ENCODE measurements at places on chromosomes 11 and 22.

- DNase-seq: peak; percentile 3
These were observed 60.8 kb upstream of the CCDC179 start for GRCh38 chr11:22920939-22921565.

GRCh38 chr22:50318356-50318697 lies 8.5 kb downstream of the DENND6B start:
- no peak for DNase-seq

GRCh38 chr11:135073381-135073780 lies 661.3 kb upstream of the B3GAT1 start:
- DNase-seq: no peak

- no peak for DNase-seq
These were observed 33.7 kb downstream of the NF2 start for GRCh38 chr22:29637181-29637580.

DNA sequence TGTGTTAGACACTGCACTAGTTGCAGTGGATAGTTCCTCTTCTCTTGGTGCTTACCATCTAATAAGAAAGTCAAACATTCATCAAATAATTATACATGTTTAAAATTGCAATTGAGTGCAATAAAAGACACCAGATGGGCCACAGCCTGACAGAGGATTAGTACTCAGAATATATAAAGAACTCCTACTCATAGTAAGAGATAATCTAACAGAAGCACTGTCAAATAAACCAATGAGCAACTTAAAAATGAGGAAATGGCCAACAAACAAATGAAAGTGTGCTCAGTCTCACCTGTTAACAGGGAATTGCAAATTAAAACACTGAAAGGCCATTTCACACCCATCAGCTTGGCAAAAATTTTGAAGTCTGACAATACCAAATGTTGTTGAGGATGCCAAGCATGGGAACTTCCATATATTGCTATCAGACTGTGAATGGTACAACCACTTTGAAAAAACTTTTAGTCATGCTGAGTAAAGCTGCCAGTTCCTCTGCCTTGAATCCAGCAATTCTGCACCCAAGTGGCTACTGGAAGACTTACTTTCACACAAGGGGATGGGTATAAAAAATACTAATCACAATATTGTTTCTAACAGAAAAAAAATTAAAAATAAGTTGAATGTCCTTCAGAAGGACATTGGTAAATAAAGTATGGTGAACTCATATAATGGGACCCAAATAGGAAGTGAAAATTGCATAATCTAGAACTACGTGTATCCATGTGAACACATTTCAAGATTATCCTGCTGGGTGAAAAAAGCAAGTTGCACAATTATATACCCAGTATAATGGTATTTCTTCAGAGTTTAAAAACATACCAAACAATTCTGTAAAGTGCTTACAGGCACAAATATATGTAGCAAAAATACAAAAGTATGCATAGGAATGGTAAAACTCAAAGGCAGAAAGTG lies 41.4 kb upstream of the CREB3L1 start:
- peak; percentile 53 for DNase-seq

- DNase-seq: no peak
These were observed 61.1 kb downstream of the SPECC1L start for GRCh38 chr22:24331468-24332440.

GRCh38 chr11:67303132-67303834 lies at the start of gene SSH3:
Gene SSH3, plus strand, starts transcription at chr11:67303530. Its CDS starts 96 bp downstream, at chr11:67303626.
- DNase-seq: peak; percentile 81

GRCh38 chr22:38655519-38656255 lies 505 bp downstream of the FAM227A start:
- DNase-seq: no peak

DNA sequence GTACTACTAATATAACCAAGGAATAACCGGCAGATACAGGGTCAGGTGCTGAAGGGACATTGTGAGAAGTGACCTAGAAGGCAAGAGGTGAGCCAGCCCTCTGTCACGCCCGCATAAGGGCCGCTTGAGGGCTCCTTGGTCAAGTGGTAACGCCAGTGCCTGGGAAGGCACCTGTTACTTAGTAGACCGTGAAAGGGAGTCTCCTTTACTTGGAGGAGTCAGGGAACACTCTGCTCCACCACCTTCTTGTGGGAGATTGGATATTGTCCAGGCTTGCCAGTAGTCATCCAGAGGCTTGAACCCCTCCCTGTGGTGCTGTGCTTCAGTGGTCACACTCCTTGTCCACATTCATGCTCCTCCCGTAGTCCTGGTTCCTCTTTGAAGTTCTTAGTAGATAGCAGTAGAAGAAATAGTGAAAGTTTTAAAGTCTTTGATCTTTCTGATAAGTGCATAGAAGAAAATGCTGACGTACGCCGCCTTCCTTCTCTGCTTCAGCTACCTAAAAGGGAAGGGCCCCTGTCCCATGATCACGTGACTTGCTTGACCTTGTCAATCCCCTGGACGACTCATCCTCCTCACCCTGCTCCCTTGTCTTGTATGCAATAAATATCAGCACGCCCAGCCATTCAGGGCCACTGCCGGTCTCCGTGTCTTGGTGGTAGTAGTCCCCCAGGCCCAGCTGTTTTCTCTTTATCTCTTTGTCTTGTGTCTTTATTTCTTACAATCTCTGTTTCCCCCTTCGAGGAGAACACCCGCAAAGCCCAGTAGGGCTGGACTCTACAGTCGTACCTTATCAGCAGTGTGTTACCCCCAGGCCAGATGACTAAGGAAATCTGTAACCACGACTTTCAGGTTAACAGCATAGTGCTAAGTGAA lies 6.1 kb downstream of the NUP50 start:
- no peak for DNase-seq

- DNase-seq: no peak
These were observed 1250.5 kb downstream of the BRD1 start for GRCh38 chr22:48577014-48577690.

Measured in PC-9 (cell line).